ENCODE measurements at places on chromosomes 6 and 20. TPM values are rescaled to one million over a fixed set of nuclear protein-coding genes. Genes with fewer than 3 reads are reported as not detected.
A peak's percentile ranks its signal among the peaks of the same experiment; 100 is the strongest.

DNA sequence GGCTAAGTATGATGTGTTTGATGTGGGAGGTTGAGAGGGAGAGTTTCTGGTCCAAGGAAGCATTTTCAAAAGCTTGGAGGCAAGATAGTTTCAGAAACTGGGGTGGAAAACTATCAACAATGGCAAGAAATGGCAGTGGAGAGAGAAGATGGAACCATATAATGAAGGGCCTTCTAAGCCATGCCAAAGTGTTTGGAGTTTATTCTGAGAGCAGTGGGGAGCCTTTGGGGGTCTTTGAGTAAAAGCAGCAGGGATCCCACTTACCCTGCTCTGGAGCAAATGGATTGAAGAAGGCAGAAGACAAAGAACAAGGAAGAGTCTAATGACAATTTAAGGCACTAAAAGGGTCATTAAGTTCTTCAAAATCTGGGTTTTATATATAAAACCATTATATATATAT is 538.9 kb downstream of the UTRN start:
- DNase-seq, result no peak

DNA sequence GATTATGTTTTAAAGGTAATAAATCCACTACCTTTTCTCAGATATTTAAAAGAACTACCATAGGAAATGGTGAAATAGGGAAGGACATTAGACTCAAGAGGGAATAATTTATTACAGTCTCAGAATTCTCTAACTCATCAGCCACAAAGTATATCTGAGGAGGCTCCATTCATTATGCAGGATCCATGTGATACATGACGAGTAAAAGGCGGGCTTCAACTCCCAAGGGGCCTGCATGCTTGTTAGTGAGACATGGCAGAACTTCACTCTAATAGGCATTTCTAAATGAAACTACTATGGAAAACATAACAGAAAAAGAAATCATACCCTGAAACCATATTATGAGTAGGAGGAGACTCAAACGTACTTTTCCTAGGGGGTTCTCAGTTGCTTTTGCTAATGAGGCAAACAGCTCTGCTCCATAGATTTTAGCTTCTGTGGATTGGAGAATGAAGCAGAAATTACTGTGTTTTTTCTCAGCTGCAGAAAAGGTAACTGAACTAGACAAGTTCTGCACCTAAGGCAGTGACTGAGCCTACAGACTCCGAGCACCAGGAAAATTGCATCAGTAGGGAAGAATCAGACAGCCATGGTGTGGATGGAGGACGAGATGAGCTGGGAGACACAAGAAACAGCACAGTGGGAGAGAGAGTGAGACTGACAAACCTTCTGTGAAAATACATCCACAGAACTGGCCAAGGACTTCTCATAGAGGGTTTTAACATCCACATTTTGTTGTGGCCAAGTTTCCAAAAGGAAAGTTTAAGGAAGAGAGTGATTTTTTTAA is 254.6 kb upstream of the PRDM1 start:
- DNase-seq, result peak; percentile 62

DNA sequence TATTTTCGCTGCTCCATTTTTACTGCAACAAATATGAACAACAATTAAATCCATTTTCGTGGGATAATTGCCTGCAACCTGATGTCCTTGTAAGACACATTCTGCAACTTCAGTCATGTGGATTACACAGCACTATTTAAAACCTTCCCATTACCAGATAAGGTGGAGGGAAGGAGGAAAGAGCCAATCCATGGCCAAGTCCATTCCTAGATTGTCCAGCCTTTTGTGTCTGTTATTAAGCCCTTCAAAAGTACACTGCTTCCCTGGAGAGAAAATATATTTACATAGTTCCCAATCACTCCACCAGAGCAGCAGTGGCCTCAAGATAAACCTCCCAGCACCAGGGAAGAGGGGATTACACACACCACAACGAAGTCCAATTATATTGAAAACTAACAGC is 347.9 kb downstream of the CDH26 start:
- no peak for DNase-seq

SLC22A3 gene
- not detected for total RNA-seq

DNA sequence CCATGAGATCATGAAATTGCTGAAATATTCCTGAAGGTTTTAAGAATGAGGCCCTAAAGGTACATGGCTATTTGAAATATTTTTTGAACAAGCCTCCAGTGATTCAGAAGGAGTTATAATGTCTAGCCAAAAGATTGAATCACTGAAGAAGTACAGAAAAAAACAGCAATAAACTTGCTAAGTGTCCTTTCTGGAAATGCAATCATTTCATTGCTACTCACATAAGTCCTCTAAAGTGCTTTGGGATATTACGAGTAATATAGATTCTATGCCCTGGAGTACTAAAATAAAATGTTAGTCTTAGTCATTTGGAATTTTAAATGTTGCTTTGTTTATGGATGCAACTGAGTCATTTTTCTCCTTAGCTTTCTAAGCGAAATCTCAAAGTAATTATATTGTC is 32.7 kb downstream of the CENPW start:
- no peak for DNase-seq

FAM217A gene
- total RNA-seq, result not detected

DNA sequence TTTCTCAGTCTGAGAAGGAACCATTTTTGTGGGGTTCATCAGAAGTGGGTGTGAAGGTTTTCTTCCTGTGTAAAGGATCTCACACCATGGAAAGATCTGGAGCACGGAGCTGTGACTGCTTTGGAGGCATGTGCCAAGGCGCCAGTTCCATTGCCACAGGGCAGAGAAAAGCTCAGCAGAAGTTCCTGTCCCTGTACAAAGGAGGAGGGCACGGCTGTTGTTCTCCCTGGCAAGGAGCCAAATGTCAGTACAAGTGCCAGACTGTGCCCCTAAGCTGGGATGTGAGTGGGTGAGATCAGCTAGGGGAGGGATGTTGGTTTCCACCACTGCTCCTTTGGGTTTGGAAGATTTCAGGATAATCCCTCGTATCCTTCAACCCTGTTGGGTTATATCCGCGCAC is 117.3 kb downstream of the CRYBG1 start:
- DNase-seq, result no peak

DNA sequence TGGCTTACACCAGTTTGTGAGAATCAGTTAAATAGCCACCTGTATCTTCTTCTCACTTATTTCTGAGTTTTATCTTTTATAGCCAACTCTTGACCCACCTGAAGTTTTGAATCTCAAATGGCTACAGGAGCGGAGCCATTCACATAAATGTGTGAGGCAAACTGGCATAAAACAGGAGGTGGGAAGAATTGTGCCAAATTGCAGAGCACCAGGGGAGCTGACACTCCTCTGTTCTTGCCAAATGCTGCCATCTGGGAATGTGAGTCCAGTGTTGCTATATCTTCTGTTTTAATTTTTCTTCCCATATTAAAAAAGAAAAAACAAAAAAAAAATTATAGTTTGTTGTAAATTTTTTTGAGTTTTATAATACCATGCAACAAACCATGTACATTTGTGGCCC is 17.0 kb upstream of the RNF146 start:
- DNase-seq, result no peak

RIPPLY2 gene
- 4.9 TPM for total RNA-seq

DNA sequence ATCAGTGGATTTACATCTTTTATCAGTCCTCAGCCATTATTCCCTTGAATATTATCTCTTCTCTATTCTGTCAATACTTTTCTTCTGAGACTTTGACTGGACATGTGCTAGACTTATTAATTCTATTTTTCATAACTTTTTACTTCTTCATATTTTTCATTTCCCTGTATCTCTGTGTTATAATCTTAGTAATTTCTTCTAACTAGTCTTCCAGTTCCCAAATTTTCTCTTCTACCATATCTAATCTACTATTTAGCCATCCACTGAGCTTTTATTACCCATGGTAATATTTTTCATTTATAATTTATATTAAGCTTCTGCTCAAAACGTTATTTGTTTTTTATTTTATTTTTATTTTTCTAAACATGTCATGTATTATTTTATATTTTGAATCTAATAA is 13.1 kb upstream of the FNDC1 start:
- DNase-seq, result no peak

PGC gene
- not detected for total RNA-seq

GRCh38 chr6:154434662-154435061 is 75.8 kb downstream of the CNKSR3 start:
- no peak for DNase-seq

DNA sequence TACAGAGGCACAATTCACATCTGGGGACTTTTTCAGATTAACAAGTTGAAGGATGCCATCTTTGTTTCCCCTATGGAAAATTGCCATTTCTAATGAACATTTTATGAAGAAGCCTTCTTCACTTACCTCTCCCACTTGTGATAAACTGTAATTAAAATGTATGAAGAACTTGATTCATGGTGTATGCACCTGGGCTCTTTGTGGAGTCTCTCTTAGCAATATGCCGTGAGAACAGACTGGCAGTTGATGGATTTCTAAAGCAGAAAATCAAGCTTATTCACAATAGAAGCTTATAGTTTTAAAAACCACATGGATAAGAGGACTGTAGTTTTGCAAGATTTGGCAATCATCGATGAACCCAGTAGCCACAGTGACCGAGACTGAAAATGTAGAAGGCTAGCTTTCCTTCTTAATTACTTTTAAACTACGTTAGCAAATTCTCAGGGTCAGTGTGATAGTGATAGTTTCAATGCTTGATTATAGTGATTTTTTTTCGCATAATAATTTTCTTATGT is 270.6 kb downstream of the PRL start:
- no peak for DNase-seq

- DNase-seq, result no peak
Measured at GRCh38 chr6:1851681-1852456, 242.2 kb downstream of the FOXC1 start.

GRCh38 chr6:31270788-31271640 is 878 bp downstream of the HLA-C start:
- DNase-seq, result peak; percentile 26

HSF2 gene
- total RNA-seq, result 25.4 TPM

GRCh38 chr6:116405138-116405537 is 34.4 kb downstream of the DSE start:
- no peak for DNase-seq

DNA sequence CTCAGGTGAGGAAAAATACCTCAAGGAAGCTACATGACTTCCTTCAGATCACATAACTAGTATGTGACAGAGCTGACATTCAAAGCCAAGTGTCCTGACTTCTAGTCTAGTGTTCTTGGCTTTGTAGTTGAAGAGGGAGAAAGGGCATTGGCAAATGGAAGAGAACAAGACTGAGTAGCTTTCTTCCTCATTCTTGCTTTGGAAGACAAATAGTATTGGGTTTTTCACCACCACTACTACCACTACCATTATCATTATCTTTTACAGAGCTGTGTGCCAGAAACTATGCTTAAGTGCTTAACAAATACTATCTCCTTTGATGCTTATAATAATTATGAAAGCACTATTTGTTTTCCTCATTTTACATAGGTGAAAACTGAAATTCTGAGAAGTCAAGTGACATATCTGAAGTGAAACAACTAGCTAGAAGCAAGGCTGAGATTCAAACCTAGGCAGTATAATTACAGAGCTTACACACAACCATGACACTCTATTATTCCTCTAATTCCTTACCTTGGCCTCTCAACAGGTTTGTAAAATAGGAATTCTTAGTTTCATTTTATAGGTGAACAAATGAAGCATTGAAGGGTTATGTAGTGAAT is 6.8 kb downstream of the ACSS2 start:
- no peak for DNase-seq

GRCh38 chr20:58646703-58647102 is 4.4 kb upstream of the STX16 start:
- no peak for DNase-seq

SIRPB1 gene
- not detected for total RNA-seq

- DNase-seq, result no peak
Measured at GRCh38 chr6:322940-323729, 30.8 kb downstream of the DUSP22 start.

DNA sequence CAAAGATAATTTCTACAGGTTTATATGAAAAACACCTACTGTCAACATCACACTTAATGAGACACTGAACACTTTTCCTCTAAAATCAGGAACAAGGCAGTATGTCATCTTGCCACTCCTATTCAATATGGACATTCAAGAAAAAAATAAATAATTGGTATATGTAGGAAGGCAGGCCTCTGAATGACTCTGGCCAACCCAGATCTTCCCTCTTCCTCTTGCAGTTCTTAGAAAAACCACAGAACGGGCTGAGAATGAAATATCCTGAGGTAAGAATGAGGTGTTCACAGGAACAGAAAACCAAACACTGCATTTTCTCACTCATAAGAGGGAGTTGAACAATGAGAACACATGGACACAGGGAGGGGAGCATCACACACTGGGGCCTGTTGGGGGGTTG is 1207.2 kb upstream of the CITED2 start:
- no peak for DNase-seq

C20orf204 gene
- 3.9 TPM for total RNA-seq

GRCh38 chr6:14876778-14877613 is 368.9 kb upstream of the JARID2 start:
- DNase-seq, result no peak

GRCh38 chr6:90413396-90413795 is 116.8 kb upstream of the BACH2 start:
- DNase-seq, result no peak

DNA sequence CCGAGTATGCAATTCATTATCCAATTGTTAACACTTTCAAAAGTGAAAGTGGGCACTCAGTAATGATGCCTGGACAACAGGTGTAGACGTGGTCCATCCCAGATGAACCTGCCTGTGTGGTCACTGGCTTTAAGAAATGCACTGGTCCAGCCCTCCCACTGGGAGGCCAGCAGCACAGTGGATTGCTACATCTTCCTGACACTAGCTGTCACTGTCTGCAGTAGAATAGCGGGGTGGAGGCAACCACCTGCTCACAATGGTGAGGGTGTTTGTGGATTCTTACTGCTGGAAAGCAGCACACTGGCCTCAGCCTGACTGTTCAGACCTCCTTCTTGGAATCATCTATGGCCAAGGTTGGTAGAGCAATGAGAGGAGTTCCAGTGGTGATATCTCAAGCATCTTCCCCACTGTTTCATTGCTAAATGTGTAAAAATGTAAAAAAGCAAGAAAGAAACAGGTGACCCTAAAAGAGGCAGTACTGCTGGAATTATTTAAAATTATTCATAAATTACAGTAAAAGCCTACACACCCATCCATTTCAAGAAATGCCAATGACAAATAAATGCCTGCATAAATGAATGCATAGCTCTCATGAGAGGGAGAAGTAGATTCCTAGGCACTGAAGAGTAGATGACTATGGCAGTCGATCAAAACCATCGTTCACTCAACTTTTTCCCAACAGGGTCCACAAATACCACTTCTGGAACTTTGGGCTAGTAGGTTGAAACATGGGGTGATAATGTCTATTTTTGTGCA is 228.0 kb upstream of the PLN start:
- no peak for DNase-seq

GRCh38 chr20:45392733-45393132 is 14.6 kb upstream of the TP53TG5 start:
- no peak for DNase-seq

ADGRF5 gene
- total RNA-seq, result 0.37 TPM

RIMS1 gene
- total RNA-seq, result 12.3 TPM

DNA sequence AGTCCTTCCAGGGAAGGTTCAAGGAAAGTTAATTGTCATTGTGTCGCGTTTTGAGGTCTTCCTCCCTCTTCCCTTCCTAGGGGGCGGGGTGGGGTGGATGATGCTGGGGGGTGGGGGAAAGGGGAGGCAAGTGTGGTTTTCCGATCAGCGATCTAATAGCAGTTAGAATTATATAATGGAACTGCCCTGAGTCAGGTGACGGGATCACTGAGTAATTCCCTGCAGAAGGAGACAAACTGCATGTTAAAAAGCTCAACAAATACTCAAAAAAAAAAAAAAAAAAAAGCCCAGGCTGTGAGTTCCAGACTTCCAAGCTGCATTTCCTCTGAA is 240.4 kb downstream of the PHACTR1 start:
- no peak for DNase-seq

- no peak for DNase-seq
Measured at GRCh38 chr6:143999406-143999805, 8.7 kb downstream of the PLAGL1 start.

BPIFB2 gene
- not detected for total RNA-seq

All from glutamatergic neuron (in vitro differentiated cells).